ENCODE measurements at places on chromosomes 13 and 19.
A peak's percentile ranks its signal among the peaks of the same experiment; 100 is the strongest.

- DNase-seq = no peak
Measured at GRCh38 chr13:38496917-38497316, 147.3 kb downstream of the UFM1 start.

GRCh38 chr13:98445340-98446233 is 131.3 kb downstream of the STK24 start:
- DNase-seq = peak; percentile 62

DNA sequence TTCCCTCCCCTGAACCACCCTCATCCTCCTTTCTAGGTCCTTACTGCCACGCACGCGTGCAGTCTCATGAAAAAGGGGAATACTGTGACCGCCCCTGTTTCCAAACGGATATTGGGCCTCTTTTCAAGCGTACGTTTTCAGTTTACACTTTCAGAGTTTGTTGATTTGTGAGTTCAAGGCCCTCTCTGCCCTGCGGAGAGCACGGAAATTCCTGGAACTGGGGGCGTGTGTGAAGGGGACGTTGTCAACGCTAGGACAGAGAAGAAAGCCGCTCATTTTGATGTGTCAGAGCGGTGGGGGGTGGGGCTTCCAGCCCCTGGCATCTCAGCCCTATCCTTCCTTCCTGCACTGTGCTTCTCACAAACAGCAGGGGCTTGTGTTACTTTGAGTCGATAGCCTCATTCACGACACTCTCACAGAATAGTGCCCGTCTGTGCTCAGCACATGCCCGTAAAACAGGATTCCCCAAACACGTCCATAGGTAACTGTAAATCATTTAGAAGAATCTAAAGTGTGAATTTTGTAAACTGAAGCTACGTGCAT is 137.6 kb upstream of the PEG3 start:
- no peak for DNase-seq

DNA sequence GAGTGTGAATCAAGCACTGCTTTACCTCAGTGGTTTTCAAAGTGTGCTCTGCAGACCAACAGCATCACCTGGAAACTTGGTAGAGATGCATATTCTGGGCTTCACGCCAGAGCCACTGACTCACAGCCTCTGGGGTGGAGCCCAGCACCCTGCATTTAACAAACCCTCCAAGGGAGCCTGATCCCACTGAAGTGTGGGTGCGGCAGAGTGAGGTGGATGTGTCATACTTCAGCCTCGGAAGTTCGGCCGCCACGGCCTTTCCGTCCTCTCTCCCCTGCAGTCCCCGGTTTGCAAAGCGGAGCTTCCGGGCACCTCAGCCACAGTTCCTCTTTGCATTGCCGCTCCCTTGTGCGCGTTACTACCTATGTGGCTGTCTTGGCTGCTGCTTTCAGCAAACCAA is 33.3 kb upstream of the MICU2 start:
- peak; percentile 77 for DNase-seq

All from MV-4-11 (cell line).